ENCODE measurements at places on chromosomes 7 and 10.
A peak's percentile ranks its signal among the peaks of the same experiment; 100 is the strongest.

GRCh38 chr10:67107670-67108069 is 181.8 kb downstream of the LRRTM3 start:
- DNase-seq, result no peak

GRCh38 chr10:87508837-87509236 is 4.1 kb downstream of the MINPP1 start:
- no peak for DNase-seq

DNA sequence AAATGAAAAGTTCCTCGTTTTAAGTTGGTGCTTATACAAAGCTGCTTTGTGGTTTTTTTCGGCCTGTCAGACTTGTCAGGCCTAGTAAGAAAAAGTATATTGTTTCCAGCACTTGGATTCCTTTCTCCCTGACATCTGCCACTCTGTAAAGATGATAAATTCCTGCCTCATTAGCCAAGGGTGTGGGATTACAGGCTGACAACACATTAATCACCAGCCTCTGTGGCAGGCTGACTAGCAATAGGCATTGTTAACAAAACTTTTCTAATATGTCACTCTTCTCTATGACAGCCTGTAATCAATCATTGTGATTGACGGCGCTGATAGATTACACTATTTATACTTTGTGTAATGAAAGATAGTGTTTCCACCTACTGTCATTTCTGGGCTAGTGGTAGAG is 682.5 kb downstream of the LRMDA start:
- DNase-seq, result no peak

- DNase-seq, result no peak
These were observed 15.2 kb upstream of the WNT2 start for GRCh38 chr7:117338020-117338419.

DNA sequence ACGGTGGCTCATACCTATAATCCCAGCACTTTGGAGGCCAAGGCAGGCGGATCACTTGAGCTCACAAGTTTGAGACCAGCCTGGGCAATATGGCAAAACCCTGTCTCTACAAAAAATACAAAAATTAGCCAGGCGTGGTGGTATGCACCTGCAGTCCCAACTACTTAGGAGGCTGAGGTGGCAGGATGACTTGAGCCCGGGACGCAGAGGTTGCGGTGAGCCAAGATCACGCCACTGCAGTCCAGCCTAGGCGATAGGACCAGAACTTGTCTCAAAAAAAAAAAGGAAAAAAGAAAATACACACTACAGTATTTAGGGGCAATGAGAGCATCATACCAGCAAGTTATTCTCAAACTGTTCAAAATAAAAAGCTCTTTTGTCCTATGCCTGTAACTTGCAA is 59.5 kb downstream of the ABI1 start:
- DNase-seq, result no peak

GRCh38 chr7:4749798-4750197 is 25.6 kb upstream of the AP5Z1 start:
- DNase-seq, result no peak

DNA sequence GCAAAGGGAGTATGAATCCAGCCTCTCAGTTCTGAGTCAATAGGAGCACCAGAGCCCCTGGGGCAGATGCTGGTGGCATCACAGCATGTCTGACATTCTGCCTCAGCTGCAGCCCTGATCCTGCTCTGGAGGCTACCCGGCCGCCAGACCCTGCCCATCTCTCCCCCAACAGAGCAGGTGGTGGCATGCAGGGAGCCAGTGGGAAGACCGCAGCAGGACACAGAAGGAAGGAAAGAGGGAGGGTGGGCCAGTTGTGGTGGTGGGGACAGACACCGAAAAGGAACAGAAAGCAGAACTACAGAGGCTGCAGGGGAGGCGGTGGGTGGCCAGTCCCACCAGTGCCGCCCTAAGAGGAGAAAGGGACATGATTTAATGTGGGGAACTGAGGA is 35.3 kb downstream of the BLNK start:
- no peak for DNase-seq

DNA sequence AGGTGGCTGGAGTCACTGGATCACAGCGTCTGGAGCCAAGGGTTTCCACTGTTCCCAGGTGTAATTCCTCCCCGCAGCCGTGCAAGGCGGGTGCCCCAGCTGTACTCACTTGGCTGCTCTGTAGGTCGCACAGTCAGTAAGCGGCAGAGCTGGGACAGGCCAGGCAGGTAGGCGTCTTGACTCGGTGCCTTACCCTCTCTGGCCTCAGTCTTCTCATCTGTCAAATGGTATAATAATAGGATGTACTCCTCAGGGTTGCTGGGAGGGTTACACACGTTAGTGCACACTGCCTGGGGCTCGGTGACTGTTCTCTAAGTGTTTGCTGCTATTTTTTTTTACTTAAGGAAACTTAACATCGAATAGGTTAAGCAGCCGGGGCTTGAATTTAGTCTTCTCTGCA is 27.0 kb downstream of the MYL10 start:
- no peak for DNase-seq

DNA sequence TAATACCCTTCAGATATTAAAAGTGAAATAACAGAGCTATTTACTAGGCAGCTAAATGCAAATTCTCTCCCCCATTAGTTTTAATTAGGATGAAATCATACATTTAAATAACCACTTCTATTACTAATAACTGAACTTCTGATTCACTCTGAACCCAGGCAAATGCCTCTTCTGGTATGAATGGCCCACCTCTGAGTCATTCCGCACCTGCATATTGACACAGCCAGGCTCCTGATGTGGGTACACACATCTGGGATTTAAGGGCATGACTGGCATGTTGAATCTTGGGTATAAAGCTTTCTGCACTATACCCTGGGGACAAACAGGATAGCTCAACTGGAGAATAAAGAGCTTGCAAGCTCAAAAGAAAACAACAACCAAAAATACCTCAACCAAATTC is 140.9 kb downstream of the AUTS2 start:
- DNase-seq, result no peak

DNA sequence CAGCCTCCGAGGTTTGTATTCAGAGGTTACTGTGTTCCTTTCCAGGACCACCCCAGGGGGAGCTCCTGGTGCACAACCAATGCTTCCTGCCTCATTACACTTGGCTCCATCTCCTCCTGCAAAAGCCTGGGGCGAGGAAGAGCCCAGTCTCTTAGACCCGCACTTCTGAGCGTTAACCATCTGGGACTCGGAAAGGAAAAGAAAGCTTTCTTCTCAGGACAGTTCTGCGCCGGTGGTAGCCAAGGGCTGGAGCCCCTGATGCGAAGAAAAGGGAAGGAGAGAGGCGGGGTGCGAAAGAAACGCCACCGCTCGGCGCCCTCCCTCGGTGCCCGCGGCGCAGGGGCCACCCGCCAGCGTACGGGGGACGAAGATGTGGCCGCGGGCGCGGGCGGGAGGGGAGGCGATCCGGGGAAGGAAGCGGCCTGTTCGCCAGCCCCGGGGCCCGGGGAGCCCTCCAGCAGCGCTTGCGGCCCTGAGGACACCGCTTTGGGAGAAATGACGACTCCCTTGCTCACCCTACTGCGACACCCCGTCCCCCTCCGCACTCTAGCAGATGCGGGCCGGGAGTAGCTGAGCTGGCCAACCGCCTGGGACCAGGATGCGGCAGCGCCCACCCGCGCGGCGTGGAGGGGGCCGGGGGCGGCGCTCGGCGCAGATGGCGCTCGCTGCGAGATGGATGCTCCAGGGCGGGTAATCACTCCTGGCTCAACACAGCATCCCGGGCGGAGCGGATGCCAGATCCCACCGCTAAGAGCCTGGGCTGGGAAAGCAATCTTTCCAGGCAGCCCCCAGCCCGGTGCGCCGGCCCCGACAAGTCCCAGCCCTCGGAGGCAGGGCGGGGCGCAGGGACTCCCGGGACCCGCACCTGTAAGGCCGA is 1.3 kb downstream of the NRCAM start:
- peak; percentile 58 for DNase-seq

DNA sequence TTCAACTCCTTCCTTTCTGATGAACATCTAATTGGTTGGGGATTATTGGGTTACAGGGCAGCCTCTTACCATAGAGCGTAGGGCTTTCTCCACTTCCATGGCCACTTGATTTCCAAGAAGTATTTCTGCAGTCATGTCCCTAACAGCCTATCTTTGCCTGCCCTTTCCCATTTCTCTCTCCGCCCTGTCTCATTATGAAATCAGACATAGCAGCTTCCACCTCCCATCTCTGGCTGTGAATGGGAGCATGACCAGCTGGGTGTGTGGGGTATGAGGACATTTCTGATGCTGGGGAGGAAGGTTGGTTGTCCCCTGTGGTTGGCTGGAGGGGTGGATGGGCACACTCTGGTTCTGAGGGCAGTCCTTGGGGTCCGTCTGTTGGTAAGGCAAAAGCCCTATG is 41.2 kb downstream of the ADCYAP1R1 start:
- DNase-seq, result no peak

GRCh38 chr10:104054430-104054829 is 31.2 kb downstream of the COL17A1 start:
- DNase-seq, result no peak

DNA sequence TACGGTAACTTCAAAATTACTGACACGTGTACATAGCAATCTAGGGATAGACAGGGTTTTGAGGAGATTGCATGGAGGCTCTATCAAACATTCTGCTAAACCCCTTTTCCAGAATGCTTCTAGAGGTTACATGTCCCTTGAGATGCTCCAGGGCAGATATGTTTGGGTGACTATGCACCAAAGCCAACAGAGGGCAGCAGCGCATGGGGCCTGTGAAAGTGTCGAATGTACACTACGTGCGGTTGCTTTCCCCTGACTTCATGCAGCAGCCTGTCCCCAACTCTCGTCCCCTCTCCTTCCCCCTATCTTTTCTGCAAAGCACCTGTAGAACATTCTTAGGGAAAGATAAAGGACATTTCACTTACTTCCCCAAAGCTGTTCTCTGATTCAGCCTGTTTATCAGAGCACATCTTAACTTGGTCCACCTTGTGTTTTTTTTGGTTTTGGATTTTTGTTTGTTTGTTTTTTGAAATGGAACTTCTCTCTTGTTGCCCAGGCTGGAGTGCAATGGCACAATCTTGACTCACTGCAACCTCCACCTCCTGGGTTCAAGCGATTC is 90.2 kb downstream of the UBE3C start:
- no peak for DNase-seq

GRCh38 chr10:124993736-124994451 is 52.0 kb downstream of the ZRANB1 start:
- DNase-seq, result no peak

DNA sequence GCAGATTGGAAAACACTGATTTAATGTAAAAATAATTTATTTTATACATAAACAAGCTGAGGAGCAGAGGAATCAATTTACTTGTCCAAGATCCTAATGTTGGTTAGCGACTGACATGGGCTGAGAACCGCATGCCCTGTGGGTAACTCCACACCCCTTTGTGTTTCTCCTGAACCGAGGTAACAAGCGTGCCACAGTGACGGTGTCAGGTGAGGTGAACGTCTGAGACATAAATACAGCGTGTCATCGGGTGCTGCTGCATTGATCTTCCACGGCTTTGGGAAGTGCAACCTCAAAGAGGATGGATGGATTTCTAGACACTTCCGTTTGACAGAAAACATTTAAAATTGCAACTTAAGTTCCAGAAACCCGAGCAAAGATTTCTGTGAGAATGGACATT is 386.8 kb upstream of the ADARB2 start:
- DNase-seq, result no peak

DNA sequence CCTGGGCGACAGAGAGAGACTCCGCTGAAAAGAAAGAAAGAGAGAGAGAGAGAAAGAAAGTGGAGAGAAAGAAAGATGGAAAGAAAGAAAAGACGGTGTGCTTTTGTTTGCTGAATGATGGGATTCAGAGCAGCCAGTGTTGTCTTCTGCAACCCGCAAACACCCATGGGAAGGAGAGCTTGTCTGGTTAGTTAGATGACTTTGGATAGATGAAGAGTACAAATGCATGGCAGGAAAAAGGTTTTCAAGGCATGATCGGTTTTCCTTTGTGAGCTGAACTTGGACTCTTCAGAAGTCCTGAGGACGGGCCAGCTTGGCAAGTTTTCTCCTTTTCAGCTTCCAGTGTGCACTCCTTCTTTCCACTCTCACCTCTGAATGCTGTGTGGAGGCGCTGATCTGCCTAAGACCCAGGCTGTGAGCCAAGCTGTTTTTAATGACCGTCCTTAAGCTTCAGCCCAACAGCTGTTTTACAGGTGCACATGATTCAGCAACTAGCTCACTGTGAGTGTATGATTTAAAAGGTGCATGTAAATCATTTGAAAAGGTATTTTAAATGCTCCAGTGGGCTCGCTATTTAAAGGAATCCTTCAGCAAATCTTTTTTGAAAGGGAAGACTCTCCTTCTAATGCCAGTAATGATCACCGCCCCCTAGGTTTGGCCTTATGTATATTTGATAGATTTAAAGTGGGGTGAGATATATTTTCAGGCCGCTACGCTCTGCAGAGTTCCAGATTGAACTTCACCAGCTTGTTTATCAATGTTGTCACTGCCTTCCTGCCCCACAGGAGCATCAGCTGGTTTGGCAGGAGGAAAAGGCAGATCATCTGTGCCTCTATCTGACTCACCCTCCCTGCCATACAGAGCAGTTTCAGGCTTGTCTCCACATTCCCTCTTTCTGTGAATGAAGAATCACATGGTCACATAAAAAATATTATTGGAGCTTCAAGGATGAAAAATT is 115.0 kb downstream of the PLXDC2 start:
- peak; percentile 68 for DNase-seq

Data from Caki2 (cell line).